ENCODE measurements at places on chromosomes 7 and 10.

- no peak for DNase-seq
Observed at GRCh38 chr10:131706476-131706875, 194.3 kb upstream of the PPP2R2D start.

DNA sequence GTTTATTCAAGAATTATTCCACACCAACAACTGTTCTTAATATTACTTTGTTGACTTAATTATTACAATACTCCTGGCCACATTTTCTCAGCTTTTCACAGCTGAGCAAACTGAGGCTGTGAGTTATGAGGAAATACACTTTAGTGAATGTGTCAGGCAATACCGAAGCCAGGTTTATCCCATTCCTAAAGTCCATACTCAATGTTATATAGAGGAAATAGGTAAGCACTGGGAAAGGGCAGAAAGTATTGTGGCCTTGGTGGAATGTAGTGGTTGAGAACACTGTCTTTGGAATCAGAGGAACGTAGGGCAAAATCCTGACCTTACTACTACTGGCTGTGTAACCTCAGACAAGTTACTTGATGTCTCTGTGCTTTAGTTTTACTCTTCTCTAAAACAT, 110.8 kb downstream of the CD36 start:
- DNase-seq, result no peak

DNA sequence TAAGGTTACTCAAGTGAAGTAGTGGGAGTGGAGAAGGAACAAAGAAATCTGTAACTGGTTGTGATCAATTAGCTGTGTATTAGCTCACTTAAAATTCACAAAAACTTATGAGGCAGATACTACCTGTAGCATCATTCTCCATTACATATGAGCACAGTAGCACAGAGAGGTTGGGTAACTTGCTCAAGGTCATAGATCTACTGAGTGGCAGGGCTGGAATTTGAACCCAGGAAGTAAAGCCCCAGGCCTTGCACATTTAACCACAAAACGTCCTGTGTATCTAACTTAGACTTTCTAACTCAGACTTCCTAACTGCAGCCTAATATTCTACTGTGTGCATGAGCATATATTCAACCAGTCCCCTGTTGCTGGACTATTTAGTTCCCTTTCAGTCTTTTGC, 5.6 kb upstream of the SLF2 start:
- DNase-seq, result no peak

DNA sequence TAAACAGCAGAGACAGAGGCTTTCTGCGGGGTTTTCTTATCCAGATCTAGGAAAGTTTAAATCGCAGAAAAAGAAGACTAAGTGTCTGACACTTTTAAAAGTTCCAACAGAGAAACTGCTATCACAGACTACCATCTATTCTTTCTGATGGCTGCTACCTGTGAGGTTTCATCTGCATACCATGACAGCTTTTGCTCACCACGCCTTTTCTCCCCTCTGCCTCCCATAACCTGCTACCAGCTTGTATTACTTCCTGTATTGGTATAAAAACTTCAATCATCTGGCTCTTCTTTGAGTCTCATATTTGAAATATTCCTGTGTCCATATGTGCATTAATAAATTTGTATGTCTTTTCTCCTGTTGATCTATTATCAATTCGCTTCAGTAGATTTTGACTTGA, 34.1 kb upstream of the RTKN2 start:
- no peak for DNase-seq

DNA sequence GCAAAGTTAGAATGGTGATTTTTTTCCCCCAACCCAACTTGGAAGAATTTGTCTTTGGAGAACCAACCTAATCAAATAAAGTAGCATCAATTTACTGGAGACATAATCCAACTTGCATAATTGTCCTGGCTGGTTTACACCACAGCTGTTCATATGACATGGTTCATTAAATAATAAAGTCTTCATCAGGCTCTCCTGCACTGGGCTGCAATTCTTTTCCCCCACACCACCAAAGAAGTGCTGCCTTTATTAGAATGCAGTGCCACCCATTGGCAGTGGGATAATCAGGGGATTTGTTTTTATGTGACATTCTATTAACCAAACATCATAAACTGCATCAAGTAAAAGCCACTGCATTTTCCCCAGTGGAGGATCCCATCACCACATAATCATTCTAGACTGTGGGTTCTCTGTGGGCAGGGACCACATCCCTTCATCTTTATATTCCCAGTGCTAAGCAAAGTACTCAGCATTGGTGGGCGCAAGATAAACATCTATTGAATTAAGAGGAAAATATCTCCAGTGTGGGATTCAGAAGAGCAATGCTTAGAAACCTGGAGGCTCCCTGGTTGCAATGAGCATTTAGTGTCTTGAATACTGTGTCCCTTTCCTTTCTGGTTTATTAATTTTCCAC, 322.0 kb downstream of the KCNMA1 start:
- no peak for DNase-seq

GRCh38 chr10:26335574-26336093, 102.5 kb upstream of the APBB1IP start:
- DNase-seq, result no peak

DNA sequence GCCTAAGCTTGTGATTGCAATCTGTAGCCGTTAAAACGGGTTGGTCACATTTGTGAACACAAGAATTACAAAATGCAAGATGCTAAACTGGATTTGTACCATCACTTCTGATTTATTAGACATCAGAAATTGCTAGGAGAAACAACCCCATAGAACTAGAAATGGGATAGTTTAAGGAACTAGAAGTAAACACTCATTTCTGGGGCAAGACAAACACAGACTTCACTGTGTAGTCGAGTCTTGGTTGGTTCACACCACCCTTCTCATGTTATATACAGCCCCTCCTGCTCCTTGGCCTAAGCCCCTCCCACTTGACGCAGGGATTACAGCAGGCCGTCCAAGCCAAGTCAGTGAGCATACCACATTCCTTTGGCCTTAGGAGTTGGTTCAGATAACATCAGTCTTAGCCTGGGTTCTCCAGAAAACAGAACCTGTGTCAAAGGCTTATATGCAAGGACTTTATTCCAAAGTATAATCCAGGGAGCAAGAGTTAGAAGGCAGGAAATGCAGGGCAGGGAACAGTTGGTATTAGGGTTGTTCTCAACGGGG, 2.0 kb upstream of the NRAP start:
- DNase-seq, result peak; percentile 93

DNA sequence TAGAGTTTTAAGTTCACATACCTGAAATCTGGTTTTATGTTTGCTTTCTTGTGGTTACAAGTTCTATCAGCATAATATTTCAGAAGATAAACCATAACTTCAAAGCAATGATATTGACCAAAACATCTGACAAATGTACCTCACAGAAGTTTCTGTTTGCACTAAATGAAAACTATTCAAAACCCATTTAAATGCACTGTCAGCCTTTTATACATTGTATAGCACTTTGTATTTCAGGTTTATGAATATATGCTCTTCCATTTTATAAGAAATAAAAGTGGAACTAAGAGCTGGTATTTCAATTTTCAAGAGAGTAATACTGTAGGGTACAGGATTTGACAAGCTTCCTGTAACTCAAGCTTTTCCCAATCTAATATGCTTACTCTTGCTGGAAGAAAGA, 388.6 kb upstream of the MBL2 start:
- DNase-seq, result no peak

- no peak for DNase-seq
Observed at GRCh38 chr7:158029509-158029908, 558.1 kb downstream of the PTPRN2 start.

DNA sequence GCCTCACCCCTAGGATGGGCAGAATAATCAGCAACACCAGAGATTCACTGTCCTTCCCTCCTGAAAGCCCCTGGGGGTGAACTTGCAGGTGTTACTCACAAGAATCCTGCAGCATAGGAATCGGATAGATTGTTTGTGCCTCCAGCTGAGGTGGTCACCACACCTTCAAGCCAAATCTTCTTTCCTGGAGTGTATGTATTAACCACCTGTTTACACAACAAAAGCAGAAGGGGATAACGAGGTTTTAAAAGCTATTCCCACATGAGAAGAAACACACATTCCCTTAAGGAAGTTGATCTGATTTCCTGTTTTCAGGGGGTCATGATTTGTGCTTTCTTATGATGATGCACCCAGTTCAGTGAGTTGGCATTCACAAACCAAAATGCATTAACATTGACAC, 173.8 kb upstream of the HPS1 start:
- no peak for DNase-seq

DNA sequence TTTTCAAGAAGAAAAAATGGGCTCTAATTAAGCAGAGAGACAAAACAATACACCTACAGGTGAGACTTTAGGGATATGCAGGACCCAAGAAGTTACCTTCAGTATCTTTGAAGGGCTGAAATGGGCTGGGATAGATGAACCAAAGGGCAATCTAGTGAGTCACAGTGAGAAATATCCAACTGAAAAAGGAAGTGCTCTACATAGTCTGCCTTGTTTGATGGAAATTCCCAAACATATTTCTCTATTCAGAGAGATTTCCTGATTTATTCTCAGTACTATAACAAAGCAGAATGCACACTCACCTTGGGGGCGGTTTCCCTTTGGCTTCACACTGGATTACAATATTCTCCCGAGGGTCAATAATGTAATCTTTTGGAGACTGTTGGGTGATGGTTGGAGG, 104.1 kb upstream of the LAMB4 start:
- DNase-seq, result peak; percentile 40

DNA sequence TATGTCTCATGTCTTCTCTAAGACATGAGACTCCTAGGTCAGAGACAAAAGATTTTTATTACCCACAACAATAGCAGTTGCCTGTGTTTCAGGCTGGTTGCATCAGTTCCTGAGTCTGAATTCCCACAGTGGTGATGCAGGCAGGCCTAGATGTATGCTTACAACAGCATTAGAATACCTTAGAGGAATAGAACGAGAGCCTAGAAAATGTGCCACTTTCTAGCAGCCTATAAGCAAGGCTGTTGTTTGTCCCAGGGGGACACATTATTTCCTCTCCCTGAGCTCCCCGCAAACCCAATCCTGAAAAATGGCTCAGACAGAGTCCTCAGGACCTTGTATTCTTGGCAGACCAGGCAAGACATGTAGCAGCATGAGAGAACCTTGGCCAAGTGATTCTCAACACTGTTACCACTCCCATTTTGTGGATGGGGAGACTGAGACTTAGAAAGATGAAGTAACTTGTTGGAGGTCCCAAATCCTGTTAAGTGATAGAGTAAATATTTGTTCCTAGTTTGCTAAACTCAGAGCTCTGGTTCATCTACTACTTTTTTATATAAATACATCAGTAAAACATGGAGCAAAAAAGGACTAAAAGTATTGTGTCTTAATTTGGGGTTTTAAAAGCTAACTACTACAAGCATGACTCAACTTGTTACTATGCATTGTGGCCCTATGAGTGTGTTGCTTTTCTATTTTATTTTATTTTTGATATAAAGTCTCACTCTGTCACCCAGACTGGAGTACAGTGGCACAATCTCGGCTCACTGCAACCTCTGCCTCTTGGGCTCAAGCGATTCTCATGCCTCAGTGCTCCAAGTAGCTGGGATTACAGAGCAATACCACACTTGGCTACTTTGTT, 14.2 kb downstream of the VTI1A start:
- peak; percentile 87 for DNase-seq

GRCh38 chr10:30324448-30325110, 24.5 kb downstream of the MTPAP start:
- no peak for DNase-seq

- no peak for DNase-seq
Observed at GRCh38 chr10:30992681-30993080, 39.0 kb downstream of the ZNF438 start.

- DNase-seq, result no peak
Observed at GRCh38 chr10:124320778-124321432, 97.8 kb downstream of the OAT start.

- DNase-seq, result no peak
Observed at GRCh38 chr10:48549236-48549635, 55.6 kb downstream of the ARHGAP22 start.

- DNase-seq, result no peak
Observed at GRCh38 chr10:89037096-89037495, 46.5 kb downstream of the FAS start.

DNA sequence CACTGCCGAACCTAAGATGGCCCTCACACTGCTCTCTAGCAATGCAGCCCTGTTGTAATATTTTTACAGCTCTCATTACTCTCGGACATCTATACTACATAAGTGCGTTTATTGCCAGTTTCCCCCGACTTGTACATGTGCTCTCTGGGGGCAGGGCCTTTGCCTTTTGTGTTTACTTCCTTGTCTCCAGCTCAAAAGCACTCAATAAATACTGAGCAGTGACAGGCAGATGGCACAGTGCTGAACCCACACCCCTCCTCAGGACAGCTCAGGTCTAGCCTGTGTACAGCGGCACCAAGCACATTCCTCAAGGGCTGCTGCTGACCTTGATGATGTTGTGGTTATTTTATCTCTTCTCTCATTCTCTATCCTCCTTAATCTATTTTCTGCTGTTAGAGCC, 68.0 kb upstream of the ELMO1 start:
- no peak for DNase-seq

DNA sequence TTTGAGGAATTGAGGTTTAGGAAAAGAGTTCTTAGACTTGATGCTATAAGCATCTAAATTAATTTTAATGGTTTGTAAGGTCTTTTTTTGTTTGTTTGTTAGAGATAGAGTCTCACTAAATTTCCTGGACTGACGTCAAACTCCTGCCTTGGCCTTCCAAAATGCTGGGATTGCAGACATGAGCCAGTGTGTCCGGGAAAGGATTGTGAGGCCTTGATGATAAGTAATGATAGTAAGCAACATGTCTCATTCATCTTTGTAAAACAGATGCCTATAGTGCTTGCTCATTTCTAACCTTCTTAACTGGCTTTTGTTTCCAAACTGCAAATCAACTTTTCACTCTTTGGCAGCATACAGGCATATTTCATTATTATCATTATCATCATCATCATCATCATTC, 176.0 kb upstream of the KCND2 start:
- DNase-seq, result no peak

GRCh38 chr10:116607336-116607735, 13.4 kb upstream of the PNLIPRP2 start:
- DNase-seq, result no peak

DNA sequence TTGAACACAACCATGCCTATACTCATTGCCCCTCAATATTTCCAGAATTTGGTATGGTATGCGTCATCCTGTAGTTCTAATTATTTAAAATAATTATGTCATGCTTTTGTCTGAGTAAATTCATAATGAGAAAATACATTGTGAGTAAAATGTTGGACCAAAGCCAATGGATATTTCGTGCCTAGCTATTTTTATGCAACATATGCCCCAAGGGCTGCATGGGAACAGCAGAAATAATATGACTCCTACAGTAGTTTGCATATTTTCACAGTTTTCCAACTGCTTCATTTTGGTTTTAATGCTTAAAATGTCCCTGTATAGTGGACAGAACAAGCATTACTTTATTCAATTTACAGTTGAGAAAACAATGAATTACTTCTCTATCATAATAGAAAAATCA, 1115.6 kb upstream of the GHITM start:
- no peak for DNase-seq

- peak; percentile 47 for DNase-seq
Observed at GRCh38 chr7:23618241-23618640, 21.1 kb downstream of the CCDC126 start.

DNA sequence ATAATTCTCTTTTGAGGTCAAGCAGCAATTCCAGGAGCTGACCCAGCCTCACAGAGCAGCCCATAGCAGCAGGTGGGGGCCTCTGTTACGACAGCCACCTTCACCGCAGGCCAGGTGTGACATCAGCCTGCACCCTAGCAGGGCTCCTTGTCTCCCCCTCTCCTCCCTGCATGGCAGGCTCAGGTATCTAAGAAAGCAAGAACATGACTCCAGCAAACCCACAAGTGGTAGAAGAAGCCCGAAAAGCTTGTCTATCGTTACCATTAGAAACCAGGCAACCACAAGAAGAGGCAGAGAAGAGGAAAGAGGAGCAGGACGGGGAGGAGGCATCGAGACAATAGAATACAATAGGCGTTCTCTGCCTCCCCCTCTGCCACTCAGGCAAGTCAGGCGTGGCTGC, 104.0 kb upstream of the PRR15 start:
- DNase-seq, result no peak

Measured in IMR-90 (cell line).